ENCODE measurements at places on chromosomes 3 and 15.

- peak; percentile 47 for DNase-seq
Observed at GRCh38 chr3:124142389-124142970, 150.6 kb upstream of the ROPN1 start.

- DNase-seq: no peak
Observed at GRCh38 chr3:186551387-186551786, 7.2 kb upstream of the CRYGS start.

GRCh38 chr3:113275258-113275556 is 63.9 kb downstream of the BOC start:
- DNase-seq: no peak

DNA sequence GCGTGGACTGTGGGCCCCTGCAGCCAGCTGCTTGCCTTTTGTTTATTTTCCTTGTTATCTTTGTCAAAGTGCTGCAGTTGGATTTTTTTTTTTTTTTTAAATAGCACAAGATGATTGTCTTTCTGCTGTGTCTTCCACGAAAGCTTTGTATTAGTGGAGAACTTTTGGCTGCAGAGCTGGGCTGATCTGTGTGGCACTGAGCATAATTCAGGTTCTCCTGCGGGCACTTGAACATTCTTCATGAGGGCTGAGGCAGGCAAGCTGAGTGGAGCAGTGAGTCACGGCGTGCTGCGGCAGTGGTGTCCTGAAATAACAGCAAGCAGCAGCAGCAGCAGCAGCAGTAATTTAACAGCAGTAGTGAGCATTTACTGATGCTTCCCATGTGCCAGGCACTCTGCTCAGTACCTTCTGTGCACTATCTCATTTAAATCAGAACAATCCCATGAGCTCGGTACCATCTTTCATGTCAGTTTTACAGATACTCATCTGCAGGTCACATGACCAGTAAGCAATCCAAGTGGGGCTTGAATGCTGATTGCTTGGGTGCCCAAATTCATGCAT is 45.8 kb downstream of the MITF start:
- DNase-seq: peak; percentile 46

DNA sequence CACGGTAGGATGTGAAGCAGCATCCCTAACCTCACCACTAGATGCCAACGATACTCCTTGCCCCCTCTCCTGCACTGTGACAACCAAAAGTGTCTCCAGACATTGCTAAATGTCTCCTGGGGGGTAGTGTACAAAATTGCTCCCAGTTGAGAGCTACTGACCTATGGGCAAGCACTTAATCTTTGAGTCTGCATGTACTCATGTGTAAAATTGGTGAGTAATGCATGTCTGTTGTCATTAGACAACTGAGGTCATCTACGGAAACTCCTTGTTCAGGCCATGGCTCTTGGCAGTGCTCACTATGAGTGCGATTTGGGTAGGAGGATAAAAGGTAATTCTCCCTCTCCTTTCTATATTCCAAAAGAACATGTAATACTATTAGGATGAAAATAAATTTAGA is 29.2 kb downstream of the PDHB start:
- DNase-seq: no peak

DNA sequence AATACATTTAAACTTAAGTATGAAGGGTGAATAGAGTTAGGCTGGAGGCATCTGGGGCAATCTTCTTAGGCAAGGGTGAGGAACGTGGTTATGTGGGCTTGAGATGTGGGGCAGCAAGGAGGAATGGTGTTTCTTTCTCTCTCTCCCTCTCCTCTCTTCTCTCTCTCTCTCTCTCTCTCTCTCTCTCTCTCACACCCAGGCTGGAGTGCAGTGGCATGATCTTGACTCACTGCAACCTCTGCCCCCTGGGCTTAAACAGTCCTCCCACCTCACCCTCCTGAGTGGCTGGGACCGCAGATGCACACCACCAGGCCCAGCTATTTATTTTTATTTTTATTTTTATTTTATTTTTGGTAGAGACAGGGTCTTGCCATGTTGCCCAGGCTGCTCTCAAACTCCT is 4.0 kb upstream of the MGA start:
- DNase-seq: no peak

- no peak for DNase-seq
Observed at GRCh38 chr3:178304758-178305467, 231.3 kb upstream of the KCNMB2 start.

DNA sequence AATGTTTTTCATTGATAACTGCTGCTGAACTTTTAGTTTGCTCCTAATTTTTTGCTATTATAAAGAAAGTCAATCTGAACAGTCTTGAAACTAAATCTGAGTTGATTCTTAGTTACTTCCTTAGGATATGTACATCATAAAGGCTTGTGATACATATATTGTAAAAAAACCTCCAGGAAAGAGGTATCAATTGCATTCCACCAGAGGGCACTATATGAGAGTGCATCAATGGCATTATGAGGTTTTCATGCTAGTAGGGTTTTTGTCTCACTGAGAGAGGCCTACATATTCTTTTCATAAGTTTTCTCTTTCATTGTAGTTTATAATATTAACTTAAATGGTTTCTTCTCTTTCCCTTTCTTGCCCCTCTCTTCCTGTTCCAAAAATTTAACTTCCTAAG is 46.9 kb downstream of the PIK3R4 start:
- no peak for DNase-seq

GRCh38 chr3:168839653-168840052 is 743.9 kb upstream of the GOLIM4 start:
- no peak for DNase-seq

- peak; percentile 41 for DNase-seq
Observed at GRCh38 chr3:104437891-104438290, 928.8 kb upstream of the ALCAM start.

DNA sequence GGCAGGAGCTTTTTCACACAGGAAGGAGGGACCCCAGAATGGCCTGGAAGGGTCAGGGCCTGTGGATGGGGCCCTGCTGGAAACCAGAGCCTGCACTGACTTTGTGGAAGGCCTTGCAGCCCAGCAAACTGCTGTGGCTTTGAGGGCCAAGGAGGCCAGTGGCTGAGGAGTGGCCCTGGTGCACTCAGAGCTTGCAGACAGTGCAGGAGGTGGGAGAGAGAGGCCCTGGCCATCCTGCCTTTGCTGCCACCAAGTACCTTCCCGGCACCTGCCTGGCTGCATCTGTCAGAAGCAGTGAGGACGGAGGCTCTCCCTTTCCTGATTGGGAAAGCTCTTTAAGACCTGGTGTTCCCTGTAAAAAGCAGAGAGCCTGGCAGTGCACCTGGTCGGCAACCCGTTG is 6.4 kb downstream of the PSTPIP1 start:
- no peak for DNase-seq

DNA sequence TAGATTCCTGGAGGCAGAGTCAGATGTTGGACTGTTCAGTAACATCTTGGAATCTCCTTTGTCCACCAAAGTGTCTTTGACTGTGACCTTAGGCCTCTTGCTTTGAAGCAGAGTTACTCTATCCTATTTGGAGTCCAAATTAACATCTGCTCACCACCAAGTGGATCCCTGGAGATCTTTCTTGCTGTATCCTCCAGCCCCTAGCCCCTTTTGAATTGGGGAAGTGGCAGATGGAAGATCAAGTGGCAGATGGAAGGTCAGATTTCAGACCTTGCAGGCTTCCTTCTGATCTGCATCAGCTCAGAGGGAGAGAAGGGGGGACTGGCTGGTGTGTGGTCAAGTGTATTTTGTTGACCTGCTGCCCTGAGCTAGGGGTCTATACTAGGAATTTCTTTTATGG is 125.0 kb upstream of the ROPN1 start:
- DNase-seq: no peak

DNA sequence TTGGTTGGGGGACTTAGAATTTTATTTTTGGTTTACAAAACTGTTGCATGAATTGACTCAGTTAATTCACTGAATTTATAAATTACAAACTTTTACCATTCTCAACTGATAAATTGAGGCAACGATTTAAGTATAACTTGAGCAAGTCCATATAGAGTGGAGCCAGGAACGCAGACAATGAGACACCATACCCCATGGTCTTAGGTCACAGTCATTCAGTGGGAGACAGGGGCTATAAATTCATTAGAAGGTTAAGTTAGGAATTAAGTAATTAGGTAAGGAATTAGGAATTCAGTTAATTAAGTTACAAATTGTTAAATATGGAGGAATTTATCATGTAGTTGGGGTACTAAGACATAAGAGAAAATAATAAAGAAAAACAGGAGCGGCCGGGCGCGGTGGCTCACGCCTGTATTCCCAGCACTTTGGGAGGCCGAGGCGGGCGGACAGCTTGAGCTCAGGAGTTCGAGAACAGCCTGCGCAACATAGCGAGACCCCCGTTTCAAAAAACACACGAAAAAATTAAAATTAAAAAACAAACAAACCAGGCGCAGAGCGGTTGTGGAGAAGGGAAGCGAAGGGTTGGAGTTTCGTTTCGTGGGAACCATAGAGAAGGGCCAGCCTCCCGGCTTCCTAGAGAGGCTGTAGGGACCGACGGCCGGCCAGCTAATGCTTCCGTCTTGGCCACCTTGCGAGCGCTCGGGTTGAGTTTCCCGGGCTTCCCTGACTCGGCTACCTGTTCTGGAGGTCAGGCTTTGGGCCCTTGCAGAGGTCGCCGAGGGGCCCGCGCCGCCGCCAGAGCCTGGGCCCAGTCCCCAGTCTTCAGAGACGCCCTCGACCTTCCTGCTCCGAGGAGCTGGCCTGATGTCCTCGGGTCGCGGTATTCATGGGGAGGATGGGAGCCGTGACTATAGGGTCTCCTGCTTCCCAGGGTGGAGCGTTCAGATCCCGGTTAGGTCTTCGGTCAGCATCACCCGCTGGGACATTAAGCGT is at the start of gene ZNF619:
ZNF619 (plus strand) TSS at position 645 of the 993 bp plus-strand sequence. CDS start 858 bp downstream, outside the sequence.
- DNase-seq: peak; percentile 77

DNA sequence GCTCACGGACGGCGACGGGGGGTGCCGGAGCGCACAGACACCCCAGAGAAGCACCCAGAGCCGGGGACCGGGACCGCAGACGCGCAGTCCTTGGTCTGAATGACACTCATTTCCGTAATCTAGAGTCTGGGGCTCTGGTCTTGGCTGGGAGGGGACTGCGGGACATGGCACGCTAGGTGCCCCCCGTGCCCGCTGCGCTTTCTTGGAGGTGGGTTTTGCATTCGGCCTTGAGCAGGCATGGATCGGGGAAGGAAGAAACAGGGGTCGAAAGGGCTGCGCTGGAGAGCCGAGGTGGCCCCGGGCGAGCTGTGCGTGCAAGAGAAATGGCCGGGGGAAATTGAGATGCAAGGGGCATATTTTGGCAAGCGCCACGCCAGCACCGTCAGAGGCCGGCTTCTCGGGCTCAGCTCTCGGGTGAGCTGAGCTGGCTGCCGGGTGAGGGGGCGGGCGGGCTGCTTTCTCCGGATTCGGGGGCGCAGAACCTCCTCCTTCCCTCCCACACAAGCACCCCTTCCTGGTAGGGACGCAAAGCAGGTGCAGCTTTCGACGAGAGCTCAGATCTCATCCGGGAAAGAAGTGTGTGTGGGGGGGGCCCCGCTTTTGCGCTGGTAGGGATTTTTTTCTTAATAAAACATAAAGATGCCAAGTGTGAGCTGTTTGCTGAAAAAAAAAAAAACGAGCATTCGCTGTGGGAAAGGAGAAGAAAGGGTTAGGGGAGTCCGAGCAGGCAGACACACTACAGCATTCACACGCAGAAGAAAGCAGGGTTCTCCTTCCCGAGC is 963 bp upstream of the NTRK3 start:
- DNase-seq: peak; percentile 66

GRCh38 chr3:15989419-15989818 is 185.1 kb upstream of the GALNT15 start:
- no peak for DNase-seq

DNA sequence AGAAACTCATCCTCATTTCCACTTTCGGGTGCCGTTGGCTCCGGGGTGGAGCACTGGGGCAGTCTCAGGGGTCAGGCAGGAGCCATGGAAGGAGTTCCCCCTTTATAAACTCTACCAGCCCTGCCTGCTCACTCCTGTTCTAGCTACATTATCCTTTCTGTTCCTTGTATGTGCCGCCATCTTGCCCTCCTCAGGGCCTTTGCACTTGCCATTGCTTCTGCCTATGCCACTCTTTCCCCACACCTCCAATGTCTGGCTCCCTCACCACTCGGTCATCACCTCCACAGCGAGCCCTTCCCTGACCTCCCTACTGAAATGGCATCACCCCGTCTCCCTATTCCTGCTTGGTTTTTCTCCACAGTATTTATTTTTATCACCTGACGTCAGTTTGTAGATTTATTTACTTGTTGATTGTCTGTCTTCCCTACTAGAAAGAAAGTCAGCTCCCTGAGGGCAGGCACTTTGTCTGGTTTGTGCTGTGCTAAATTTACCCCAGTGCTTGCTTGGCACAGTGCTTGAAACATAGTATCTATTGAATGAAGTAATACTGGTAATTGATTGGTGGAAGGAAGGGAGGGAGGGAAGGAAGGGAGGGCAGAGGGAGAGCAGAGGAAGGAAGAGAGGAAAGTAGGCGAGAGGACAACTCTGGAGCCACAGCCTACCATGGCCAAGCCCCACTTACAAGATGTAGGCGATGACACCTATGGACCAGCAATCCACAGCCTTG is 8.8 kb downstream of the CAMK1 start:
- no peak for DNase-seq

- no peak for DNase-seq
Observed at GRCh38 chr3:134252766-134253165, 2.1 kb upstream of the RYK start.

- DNase-seq: no peak
Observed at GRCh38 chr3:150248116-150248887, 159.8 kb upstream of the TSC22D2 start.

DNA sequence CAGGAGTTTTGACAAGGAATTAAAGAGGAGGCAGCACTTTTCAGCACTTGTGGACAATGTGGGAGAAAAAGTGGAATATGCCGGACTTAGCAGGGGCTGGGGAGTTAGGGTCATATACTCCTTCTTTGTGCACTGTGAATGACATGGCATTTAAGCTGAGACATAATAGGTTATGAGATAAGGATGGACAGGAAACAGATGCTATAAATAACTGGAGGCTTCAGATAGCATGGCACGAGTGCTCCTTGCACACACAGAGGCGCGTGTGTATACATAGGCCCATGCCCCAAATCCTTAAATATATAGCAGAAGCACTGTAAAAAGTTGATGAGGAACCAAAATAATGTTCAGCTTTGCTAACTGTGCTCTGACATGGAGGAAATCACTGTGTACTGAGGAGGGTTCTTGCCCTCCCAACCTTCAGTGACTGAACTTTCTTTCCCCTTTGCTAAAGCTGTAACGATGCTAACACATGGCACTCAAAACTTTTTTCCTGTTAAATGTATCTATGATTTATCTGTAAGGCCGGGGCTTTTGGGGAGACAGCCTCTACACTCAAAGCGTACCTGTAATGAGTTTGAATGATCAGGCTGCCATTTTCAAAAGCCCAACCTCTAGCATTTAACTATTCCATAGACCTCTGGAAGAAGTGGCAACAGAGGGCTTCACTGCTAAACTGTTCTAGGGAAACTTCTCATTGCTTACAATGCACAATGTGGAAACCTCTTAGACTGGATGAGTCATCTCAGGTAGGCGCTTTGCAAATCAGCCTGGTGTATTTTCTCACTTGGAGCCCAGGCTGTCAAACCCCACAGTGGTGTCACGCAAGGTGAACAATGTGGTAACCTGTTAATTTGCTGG is 784.6 kb downstream of the NR2F2 start:
- no peak for DNase-seq

GRCh38 chr3:63562323-63562722 is 90.2 kb upstream of the SNTN start:
- no peak for DNase-seq

DNA sequence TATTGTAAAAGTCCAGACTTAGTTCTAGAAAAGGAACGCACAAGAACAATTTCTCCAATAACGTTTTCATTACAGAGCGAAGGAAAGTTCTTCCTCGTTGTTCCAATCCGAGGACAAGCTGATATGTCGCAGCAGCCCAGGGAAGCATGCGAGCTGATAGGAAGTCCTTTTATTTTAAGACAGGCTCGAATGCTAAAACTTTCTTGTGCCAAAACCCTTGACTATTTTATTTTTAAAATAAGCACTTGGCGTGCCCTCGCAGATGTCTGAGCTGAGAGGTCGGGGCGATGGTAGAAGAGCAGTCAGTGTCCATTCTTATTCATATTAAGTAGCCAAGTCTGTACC is 433 bp upstream of the MITF start:
- DNase-seq: no peak
